ENCODE measurements at places on chromosomes 4 and X.

DNA sequence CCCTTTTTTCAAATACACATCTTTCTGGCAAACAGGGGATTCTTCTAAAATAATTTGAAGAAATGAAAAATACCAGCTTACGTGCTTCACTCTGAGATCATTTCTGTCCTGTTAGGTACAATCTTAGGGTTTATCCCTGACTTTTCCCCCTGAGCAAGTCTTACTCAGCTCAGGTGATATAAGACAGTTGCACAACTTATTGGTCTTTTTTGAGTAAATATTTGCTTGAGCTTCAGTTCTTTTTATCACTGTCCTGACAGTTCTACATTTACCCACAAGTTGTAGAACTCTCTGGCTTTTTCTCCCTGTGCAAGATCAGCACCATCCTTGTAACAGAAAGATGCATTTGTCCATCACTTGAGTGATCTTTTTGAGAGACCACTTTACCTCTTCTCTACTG lies 84.9 kb downstream of the MID1IP1 start:
- no peak for DNase-seq

DNA sequence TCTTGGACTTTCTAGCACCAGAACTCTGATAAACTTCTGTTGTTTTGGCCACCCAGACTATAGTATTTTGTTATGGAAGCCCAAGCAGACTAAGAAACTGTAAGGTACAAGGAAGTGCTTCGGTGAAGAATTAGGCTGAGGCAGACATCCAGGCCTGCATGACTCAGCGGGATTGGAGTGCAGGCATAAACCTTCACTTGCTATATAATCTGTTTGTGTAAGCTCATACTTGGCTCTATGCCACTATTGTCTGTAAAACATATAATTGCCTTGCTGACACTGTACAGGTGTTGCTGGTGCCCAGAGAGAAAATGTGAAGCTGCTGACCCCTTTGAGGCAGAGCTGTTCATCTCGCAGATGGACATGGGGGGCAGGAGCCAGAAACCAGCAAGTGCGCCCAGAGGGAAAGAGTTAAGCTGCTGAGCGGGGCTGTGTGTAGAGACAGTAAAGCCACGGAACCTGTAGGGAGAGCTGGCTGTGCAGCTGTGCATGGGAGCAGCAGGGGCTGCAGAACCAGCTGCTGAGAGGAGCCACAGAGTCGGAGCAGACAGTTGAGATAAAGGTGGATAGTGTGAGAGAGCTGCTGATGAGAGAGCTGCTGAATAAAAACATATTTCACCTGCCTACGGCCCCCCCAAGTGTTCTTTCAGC lies 96.2 kb downstream of the RBM46 start:
- DNase-seq: no peak

DNA sequence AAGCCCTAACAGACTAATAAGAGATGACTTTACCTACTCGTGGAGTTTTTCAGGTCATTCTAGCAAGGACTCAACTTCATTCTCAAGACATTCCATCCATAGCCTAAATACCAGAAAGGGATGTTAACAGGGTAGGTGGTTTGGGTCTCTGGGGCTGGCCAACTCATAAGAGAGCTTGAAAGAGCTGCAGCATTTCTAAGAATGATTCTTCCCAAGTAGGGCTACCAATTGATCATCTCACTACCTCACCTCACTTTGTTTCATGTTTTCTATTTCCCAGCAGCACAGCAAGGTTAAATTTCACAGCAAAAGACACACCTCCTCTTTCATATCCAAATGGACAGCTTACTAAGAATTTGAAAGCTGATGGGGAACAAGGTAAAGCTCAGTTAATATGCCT lies 614.8 kb upstream of the DIPK2B start:
- DNase-seq: no peak

DNA sequence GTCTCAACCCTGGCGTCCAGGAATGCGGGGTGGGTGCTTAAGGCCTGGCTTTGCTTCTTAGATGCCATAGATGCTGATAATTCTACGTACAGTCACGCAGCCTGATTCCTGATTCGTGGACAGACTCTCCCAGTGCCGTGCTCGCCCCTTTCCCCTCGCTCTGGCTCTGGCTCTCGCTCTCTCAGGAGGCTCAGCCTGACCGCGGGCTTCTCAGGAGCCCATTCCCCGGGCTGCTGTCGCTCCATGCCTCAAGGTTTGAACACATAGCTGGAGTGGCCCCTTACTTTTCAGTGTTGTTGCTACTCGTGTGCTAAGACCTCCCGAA lies 59.2 kb upstream of the ZC4H2 start:
- no peak for DNase-seq

All from CD4-positive, alpha-beta T cell treated with Interleukin-4 for 4 hours (primary cell).